Astrocyte (in vitro differentiated cells and primary cell): ENCODE measurements at places on chromosomes 12 and 14.

GRCh38 chr12:120951-121350 lies 54.4 kb downstream of the IQSEC3 start:
- peaks cover 6% of the 10 kb centered on the region for H3K27me3 ChIP-seq
- DNase-seq = no peak
- no peak overlapping the region for H3K27ac ChIP-seq
- no peaks in the 10 kb centered on the region for H3K36me3 ChIP-seq
- no peaks in the 10 kb centered on the region for H3K4me1 ChIP-seq

DNA sequence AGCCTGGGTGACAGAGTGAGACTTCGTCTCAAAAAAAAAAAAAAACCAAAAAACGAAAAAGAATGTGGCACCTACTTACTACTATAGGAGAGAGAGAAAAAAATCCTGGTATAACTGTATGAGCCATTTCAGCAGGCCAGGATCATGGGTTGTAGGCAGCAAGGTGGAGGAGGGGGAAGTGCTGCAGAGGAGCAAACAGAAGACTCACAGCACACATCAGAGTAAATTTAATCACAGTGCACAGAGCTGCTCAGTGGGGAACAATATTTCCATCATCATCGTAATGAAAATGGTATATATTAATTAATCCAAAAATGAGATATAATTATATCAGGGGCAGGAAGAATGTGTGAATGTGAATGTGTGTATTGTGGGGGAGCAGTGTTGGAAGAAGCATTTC lies 175.8 kb downstream of the SLC2A13 start:
- H3K36me3 ChIP-seq = no peaks in the 10 kb centered on the region
- no peaks in the 10 kb centered on the region for H3K27me3 ChIP-seq
- H3K27ac ChIP-seq = no peak overlapping the region
- DNase-seq = no peak
- no peak overlapping the region for H3K4me3 ChIP-seq
- H3K4me1 ChIP-seq = no peaks in the 10 kb centered on the region

DNA sequence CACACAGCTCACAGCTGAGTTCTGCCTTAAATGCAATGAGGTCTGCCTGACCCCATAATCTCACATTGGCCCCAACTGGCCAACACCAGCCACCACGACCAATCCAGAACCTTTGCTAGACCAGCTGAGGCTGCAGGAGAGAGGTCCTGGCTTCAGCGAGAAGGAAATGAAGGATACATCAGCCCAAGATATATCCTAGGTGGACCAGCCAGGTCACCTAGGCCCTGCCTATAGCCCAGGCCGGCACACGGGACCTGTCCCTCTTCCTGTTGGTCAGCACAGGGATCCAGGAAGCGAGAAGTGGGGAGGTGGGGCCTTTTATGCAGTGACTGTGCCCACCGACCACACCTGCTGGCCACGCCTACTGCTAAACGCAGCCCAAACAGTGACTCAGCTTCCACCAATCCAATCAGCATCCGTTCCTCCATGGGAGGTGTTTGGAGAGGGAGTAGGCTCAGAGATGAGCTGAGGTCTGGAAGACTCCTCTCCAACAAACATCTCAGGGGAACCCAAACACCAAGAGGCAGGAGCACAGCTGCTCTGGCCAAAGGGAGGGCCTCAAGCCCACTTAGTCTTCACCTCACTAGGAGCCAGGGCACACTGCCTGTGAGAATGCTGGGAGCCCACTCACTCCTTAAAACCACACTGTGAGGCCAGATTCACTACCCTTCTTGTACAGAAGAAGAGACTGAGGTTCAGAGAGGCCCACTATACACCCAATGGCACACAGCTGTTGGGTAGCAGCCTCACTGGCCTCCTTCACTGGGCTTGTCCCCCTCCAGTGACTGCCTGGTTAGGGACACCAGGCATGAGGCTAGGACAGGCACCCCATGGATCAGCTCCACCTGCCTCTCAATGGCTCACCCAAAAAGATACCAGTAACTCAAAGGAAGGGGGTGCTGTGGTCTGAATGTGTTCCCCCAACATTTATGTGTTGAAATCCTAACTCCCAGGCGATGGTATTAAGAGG lies 51.3 kb upstream of the PPP2R5C start:
- DNase-seq = no peak
- no peaks in the 10 kb centered on the region for H3K36me3 ChIP-seq
- no peaks in the 10 kb centered on the region for H3K27me3 ChIP-seq
- no peak overlapping the region for H3K4me3 ChIP-seq
- no peak overlapping the region for H3K27ac ChIP-seq

- H3K27ac ChIP-seq = no peak overlapping the region
- DNase-seq = no peak
- H3K4me1 ChIP-seq = no peaks in the 10 kb centered on the region
- H3K27me3 ChIP-seq = no peaks in the 10 kb centered on the region
- no peak overlapping the region for H3K4me3 ChIP-seq
- H3K36me3 ChIP-seq = peaks cover 3% of the 10 kb centered on the region
Measured at GRCh38 chr12:21456291-21456780, 18.9 kb downstream of the PYROXD1 start.

- DNase-seq = peak; percentile 82
- H3K27me3 ChIP-seq = no peaks in the 10 kb centered on the region
- H3K4me1 ChIP-seq = peaks cover 45% of the 10 kb centered on the region
- H3K36me3 ChIP-seq = no peaks in the 10 kb centered on the region
- H3K4me3 ChIP-seq = no peak overlapping the region
Measured at GRCh38 chr12:104281636-104282035, 21.9 kb upstream of the EID3 start.

- H3K4me1 ChIP-seq = peaks cover 12% of the 10 kb centered on the region
- H3K27me3 ChIP-seq = no peaks in the 10 kb centered on the region
- no peak for DNase-seq
- no peak within 1 kb of the TSS for H3K4me3 ChIP-seq
- no peak within 1 kb of the TSS for H3K27ac ChIP-seq
- H3K36me3 ChIP-seq = no peaks in the 10 kb centered on the region
Measured at GRCh38 chr12:53102883-53103807, at the start of gene SOAT2. Gene SOAT2, plus strand, starts transcription at chr12:53103486. Its CDS starts 92 bp downstream, at chr12:53103578.

DNA sequence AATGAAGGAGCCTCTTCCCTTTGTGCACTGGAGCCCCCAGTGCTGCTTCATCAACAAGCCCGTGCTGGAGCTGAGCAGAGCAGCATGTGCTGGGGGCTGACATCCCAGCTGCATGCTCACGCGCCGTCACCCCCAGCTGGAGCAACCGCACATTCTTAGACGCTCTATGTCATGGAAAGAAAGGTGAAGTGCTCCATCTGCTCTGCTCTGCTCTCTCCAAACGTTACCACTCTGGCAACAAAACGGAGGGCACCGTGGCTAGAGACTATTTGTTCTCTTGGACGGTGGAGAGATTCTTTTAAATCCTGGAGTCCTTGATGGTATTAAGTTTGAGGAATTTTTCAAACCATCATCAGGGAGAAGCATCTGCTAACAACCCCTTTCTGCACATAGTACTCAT lies 208.4 kb downstream of the C12orf75 start:
- peak; percentile 61 for DNase-seq
- no peak overlapping the region for H3K27ac ChIP-seq
- no peaks in the 10 kb centered on the region for H3K27me3 ChIP-seq
- no peaks in the 10 kb centered on the region for H3K36me3 ChIP-seq
- H3K4me1 ChIP-seq = no peaks in the 10 kb centered on the region

GRCh38 chr12:21773263-21773741 lies 1.2 kb downstream of the KCNJ8 start:
- H3K4me1 ChIP-seq = peaks cover 8% of the 10 kb centered on the region
- H3K36me3 ChIP-seq = no peaks in the 10 kb centered on the region
- no peaks in the 10 kb centered on the region for H3K27me3 ChIP-seq
- DNase-seq = peak; percentile 5
- H3K4me3 ChIP-seq = peak overlapping the region; percentile 64

- H3K36me3 ChIP-seq = no peaks in the 10 kb centered on the region
- no peak for DNase-seq
- H3K4me1 ChIP-seq = no peaks in the 10 kb centered on the region
- H3K27ac ChIP-seq = no peak overlapping the region
Measured at GRCh38 chr12:39417916-39418315, 25.0 kb downstream of the KIF21A start.

DNA sequence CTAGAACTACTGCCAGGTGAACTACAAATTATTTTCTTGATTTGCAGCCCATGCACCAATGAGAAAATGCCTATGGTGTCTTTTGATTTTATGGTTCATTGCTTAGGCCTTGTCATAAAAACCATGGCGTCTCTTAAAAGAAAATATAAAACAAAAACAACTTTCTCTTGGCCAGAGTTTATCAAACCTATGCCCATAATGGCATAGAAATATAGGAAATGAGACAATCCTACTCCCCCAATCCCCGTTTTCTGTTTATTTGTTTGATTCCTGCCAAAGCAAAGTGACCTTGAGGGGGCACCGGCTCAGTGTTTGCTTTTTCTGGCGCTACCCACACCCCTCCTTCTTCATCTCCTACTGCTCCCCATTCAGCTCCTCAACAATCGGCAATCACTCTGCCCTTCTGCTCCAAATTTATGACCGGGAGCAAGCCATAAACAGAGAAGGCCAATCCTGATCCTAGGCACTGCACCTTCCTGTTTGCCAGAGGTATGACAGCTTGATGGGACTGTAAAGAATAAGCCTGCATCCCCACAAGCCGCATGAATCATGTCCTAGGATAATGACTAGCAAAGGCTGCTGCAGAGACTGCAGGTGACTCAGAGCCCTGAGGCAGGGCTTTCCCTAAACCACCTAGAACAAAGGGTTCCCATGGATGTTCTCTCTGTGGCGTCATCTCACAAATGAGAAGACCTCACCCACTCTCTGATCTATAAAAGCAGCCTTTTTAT lies 874.9 kb downstream of the NRXN3 start:
- H3K4me3 ChIP-seq = no peak overlapping the region
- DNase-seq = peak; percentile 91
- no peaks in the 10 kb centered on the region for H3K36me3 ChIP-seq
- peaks cover 8% of the 10 kb centered on the region for H3K4me1 ChIP-seq

DNA sequence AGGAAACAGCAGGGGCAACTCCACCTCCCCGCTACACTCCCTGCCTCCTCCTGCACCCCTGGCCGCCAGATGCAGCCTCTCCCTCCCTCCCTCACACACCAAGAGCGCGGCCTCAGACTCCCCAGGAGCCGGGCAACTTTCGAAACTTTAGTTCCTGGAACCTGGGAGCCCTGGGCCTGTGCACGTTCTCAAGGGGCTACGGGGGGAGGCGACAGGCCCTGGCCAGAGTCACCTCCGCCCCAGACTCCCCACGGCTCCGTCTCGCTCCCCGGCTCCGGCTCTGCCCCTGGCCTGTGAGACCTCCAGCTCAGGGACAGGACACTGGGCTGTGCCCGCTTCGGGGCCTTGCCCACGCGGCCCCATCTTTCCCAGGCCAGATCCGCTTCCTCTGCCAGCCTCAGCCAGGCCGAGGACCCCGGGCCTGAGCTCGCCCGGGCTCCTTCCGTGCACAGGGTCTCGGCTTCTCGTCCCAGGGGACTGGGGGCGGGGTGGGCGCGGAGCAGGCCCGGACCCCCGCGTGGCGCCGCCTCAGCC lies 5.5 kb downstream of the AMN start:
- H3K4me1 ChIP-seq = peaks cover 27% of the 10 kb centered on the region
- H3K36me3 ChIP-seq = peaks cover 1% of the 10 kb centered on the region
- H3K4me3 ChIP-seq = peak overlapping the region; percentile 28
- H3K27ac ChIP-seq = no peak overlapping the region
- DNase-seq = no peak
